ENCODE measurements at places on chromosomes 1 and 21.

DNA sequence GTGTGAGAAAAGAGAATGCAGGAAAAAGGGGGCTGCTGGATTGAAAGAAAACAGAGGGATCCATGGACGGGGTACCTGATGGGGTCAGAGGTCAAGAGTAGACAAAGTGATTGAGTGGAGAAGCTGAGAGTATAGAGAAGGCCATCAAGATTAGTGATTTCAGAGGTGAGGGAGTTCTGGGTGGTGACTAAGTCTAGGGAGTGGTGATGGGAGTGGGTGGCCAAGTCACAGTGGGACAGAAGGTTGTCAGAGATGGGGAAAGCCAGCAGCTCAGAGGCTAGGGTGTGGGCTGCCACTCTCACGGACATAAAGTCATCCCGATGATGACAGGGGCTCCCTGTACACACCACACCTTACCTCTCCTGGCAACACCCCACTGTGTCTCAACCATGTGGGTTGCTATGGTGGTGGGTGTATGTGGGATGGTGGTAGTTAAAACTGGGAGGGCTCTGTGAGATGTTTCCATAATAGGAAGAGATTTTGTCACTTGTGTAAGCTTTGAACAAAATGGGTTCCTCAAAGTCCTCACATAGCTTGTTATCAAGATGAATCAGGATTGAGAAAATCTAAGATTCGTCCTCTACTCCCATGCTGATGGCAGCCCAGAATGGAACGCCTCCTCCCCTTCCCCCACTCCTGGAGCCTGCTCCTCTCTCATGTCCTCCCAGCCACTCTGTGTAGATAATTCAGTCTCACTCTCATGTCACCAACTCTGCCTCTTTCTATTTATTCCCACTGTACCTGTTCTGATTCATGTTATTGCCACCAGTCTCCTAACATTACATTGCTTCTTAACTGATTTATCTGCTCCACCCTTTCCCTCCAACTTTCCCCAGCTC, 20.3 kb upstream of the CSF1 start:
- DNase-seq = no peak

- DNase-seq = no peak
These were observed 36.0 kb downstream of the GPR3 start for GRCh38 chr1:27428316-27429028.

DNA sequence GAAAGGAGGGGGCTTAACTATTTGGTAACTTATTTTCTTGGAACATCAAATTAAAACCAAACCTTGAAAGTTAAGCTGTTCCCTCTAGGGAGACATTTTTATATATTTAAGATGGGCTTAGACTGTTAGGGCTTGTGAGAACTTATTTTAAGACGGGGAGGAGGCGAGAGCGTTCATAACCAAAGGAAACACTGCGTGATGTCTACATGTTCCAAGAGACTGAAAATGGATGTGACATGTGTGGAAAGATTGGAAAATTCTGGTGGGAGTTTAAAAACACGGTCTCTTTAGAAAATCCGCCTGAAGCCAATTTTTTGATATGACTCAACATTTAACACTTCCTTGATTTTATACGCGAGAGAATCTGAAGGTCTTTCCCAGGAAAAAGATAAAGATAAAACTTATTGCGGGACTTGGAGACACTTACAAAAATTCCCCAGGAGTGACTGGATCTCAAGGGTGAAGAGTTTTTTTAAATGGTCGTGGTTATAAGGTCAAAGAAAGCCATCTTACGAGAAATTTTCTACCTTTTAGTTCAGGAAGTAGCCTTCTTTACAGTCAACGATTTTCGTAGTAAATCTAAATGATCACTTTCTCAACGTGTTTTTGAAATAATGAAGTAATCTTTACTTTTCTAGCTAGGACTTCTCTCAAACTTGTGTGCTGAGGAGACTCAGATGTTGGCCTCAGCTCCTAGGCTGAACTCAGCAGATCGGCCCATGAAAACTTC, 828 bp downstream of the PNRC2 start:
- no peak for DNase-seq

- DNase-seq = no peak
These were observed 37.1 kb downstream of the SLC30A1 start for GRCh38 chr1:211541720-211542477.

DNA sequence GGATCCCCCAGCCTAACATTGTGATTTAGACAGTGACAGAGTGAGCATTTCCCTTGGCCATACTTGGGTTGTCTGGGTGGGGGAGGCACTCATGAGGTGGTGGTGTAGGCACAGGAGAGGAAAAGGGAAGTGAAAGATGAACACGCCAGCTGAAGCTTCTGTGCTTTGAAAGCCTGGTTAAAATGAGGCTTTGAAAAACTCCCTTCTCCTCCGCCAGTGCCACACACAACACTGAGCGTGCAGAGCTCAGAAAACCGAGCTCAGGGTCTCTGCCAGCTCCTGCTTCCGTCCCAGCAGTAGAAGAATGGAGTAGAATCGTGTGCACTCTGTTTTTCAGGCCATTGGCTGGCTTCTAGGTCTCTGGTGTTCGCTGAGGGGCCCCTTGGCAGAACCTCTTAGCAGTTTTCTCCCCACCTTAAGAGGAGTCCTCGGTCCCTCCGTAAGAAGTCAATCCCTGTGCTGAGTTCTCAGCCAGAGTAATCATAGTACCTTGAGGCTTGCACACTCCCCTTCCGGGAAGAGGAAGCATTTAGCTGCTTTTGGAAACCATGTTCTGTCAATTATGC, 12.9 kb downstream of the PLEKHM2 start:
- no peak for DNase-seq
